C1 segment of cervical spinal cord (tissue), 14 donors: ENCODE measurements at places on chromosomes 2 and 18.

DNA sequence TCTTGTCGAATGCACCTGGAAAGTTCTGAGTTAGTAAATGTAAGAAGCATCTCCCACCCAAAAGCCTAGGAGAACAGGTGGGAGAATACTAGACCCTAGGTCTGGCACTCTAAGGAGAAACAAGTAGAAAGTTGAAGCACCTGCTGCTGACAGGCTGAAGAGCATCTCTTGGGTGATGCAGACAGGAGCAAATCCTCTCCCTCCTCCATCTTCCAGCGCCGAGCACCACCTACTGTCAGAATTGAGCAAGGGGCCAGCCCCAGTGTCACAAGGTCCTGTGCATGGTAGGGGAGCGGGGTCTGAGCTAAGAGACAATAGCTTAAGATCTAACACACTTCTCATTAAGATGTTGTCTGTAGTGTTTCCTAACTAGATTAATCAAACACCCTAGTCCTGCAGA, 52.9 kb downstream of the HK2 start:
- DNase-seq: no peak

- DNase-seq: no peak
These were observed 18.2 kb upstream of the CRIM1 start for GRCh38 chr2:36337354-36337753.

DNA sequence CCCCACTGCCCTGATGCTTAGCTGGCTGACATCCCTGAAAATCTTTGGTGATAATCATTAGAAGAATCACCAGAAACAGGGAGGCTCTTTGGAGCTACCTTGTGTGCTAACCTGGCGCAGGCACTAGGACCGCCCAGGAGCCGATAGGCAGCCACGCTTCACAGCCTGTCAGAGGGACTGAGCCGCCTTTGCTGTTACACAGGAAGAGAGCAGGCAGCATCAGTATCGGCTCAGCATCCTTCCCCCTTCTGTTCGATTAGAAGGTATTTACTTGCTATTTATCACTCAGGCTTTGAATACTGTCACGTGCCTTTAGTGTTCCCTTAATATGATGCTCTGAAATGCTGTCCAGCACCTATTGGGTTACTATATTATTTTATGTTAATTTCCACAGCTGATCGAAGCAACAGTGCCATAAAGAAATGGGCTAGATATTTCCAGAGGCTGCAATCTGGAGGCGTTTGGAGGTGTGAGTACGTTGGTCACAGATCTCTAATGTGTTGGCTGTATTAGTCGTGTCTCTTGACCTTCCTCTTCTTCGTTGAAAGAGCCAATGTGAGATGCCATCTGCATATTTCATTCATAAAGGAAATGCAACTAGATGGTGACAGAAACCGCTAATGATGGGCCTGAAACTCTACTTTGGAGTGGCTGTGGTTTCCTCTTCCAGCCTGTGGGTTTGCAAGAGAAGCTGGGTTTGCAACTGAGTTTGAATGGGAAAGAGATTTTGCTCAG, 110.4 kb upstream of the RAB27B start:
- no peak for DNase-seq

- DNase-seq: no peak
These were observed 19.0 kb downstream of the AQP12B start for GRCh38 chr2:240663546-240664190.

DNA sequence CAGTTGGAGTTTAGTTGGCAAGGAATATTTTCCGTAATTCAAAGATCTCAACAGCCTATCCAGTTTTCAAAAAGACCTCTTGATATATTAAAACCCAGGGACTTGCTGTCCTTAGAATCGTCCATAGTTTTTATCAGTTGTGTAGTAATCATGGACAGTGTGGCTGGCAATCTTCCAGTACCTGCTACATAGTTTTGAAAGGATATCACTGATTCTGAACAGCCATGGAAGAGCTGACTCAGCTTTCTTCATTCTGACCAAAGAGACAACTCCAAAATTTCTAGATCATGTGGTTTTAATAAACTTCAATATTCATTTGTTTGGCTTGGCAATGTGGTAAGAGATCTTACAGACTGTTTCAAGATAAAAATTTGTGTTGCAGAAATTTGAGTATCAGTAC, 616.7 kb downstream of the TDRD15 start:
- no peak for DNase-seq

DNA sequence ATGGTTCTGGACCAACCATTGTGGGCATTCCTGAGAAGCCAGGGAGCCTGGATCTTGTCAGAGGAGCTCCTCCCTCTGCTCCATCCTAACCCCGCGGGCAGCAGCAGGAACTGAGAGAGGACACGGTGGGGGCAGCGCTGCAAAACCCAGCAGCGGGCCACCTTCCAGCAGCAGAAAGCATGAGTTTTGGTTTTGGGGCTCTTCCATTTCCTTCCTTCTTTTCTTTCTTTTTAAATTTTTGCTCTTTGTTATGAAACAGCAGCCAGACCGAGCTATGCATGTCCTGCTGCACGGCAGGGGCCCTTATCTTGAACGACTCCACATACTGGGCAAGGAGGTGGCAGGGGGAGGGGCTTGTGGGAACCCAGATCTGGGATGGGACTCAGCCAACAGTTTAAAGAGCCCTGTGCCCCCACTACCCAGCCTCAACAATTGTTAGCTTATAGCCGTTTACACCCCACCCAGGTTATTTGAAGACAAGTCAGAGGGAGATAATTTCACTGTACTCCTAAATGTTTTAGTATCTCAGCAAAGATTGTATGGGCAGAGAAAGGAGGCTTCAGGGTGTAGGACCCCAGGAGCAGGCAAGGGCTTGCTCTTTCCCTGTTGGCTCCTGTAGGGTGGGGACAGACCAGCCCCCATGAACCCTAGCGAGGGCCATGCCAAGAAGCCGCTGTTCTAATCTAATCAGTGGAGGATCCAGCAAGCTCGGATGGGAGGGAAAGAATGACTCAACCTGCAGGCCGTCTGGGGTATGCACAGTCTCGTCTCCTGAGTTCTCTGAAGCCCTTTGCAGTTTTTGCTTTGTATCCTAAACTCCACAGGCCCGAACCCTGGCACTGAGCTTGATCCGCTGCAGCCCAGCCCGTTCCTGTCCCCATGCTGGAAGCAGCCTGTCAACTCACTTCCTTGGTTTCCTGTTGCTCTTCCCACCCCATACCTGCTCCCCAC, 75.3 kb downstream of the LRRFIP1 start:
- no peak for DNase-seq

GRCh38 chr2:8877894-8878293, 40.5 kb upstream of the KIDINS220 start:
- no peak for DNase-seq

DNA sequence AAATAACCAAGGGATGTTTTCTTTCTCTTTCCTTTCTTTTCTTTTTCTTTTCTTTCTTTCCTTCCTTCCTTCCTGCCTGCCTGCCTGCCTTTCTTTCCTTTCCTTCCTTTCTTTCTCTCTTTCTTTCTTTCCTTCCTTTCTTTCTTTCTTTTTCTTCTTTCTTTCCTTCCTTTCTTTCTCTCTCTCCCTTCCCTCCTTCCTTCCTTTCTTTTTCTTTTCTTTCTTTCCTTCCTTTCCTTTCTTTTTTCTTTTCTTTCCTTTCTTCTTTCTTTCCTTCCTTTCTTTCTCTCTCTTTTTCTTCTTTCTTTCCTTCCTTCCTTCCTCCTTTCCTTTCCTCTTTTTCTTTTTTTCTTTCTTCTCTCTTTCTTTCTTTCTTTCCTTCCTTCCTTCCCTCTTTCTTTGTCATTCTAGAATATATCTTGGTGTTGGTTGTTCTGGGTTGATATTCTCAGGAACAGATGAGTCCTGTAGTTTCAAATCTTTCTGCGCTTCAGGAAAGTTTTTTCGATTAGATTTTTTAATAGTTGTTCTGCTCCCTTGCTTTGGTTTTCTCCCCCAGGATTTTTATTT, 101.5 kb upstream of the FBXO11 start:
- DNase-seq: no peak

DNA sequence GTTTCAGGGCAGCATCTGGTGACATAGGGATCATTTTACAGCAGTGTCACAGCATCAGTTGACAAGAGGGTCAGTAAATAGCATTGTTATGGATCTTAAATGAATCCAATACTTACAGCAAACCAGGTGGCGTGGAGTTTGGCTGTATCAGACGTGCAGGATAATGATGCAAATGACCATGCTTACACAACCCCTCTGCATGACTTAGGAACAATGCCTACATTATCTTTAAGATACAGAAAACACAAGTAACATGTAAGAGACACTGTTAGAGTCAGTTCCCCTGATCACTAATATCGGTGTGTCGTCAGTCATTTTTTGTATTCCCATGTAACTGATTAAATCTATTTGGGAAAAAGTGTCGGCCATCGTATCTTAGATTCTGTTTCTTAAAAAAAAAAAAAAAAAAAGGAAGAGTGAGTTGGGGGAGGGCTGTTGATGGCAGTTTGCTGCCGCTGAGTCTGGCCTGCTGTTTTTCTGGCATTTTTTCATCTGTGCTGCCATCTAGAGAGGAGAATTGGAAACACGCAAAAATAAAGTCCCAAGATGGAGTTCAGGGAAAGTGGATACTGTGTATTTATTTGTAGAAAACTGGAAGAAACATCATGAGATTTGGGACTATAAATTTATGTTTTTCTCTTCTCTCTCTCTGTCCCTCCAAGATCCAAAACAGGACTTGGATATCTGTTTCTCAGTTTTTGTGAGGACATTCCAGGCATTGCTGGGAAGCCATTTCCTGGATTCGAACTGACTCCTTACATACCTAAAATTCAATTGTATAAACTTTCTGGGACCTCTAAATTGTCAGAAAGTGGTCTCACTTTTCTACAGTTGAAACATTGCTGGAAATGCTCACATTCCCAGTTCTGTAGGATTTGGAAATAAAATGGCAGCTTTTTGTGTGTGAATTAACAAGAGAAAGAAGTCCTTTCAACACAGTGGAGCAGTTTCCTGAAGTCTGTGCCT, 60.3 kb upstream of the AGPS start:
- peak; percentile 12 for DNase-seq

DNA sequence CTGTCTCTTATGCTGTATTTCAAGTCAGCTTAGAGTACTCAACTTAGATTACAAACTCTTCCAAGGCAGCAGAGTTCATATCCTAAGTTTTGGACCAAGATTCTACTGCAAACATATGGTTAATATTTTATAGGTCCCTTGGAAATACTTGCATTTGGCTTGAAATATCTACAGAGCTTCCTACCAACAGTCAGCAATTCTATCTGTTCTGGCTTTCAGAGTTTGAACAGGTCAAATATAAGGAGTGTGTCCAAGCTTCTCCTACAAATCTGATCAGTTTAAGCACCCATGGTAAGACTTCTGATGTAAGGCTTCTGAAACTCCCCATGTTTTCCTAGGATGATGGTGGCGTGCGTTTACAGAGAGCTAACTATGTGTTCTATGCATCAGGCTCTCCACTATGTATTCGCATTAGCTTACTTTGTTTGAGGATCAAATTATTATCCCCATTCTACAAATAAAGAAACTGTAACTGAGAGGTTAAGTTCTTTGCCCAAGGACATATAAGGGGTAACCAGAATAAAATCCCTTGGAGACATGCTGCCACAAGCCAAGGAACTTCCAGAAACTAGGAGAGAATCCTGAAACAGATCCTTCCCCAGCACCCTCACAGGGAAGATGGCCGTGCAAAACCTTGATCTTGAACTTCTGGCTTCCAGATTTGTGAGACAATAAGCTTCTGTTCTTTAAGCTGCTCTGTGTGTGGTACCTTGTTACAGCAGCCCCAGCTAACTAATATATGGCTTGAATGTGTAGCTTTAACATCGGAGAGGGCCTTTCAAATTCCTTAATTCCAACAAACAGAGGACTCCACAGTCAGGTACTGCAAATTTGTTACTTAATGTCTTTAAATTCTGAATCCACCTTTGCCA, 55.1 kb downstream of the ATP8B1 start:
- no peak for DNase-seq

GRCh38 chr2:224146356-224147160, 107.5 kb upstream of the SERPINE2 start:
- no peak for DNase-seq

GRCh38 chr2:184129073-184129472, 469.3 kb upstream of the ZNF804A start:
- DNase-seq: no peak

DNA sequence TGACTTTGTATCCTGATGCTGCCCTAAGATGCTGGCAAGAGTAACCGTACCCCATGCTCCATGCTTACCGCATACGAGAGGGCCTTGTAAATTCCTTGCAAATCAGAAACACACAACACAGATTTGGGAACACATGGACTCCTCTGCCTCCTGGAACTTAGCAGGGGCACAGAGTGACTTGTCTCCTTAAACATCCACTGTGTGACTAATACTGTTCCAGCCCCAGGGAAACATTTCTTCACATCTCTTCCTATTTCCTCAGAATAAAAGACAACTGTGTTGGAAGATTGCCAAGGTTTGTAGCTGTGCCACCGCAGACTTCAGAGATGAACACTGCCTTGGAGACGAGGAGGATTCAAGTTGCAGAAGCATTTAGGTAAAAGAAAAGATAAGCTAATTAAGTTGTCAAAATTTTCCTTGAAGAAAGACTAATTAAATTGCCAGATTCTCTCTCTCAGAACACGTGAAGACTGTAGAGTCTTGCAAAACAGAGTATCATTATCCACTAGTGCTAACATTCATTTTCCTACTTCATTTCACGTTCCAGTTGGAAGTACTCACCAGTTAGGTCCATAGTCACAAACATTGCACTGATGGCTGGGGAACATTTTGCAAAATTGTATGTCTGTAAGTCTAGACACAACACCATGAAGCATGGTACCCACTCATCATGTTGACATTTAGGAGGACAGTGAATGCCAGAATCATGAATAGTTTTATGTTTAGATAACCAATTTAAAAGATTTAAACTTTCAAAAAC, 188.8 kb downstream of the TSN start:
- DNase-seq: no peak

DNA sequence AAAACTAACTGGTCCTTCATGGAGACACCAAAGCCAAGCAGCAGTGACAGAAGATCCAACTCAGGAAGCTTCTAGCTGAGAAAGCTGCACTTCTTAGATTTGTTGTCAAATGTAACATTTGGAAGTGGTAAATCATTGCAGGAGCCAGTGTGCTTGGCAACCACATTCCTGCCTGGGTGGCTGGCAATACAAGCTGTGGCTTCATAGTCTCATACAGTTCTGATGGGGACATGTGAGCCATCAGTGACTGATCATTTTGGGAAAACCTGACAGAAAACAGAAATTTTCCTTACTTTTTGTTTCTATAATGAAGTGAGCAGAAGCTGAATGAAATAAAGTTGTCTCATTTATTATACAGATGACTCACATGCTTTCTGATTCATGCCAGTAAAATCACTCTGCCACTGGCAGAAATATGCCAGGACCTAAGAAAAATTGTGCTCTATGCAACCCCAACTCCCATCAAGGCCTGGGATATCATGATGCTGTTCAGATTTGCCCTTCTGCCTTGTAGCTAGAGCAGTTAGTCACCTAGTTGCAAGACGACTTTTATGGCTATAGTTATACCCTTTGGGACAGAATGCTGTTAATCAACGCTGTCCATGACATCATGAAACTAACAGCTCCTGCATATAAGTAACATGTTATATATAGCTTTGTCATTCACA, 508.1 kb downstream of the ADCYAP1 start:
- no peak for DNase-seq

DNA sequence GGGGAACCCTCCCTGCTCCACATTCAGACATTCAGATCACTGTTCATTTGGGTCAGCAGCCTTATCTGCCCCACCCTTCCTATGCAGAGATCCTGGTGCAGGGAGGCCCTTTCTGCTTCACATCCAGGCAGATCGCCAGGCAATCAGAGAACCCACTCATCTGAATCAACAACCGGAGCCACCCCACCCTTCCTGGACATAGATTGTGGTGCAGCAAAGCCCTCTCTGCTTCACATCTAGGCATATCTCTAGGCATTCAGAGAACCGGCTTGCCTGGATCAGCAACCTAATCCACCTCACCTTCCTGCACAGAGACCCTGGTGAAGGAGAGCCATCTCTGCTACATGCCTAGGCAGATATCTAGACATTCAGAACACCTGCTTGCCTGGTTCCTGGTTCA, 184.5 kb upstream of the CNTNAP5 start:
- DNase-seq: no peak

- DNase-seq: no peak
These were observed 101.8 kb downstream of the AKAIN1 start for GRCh38 chr18:5095239-5095638.
